T-helper 9 cell (primary cell): ENCODE measurements at places on chromosomes 6 and 20.

DNA sequence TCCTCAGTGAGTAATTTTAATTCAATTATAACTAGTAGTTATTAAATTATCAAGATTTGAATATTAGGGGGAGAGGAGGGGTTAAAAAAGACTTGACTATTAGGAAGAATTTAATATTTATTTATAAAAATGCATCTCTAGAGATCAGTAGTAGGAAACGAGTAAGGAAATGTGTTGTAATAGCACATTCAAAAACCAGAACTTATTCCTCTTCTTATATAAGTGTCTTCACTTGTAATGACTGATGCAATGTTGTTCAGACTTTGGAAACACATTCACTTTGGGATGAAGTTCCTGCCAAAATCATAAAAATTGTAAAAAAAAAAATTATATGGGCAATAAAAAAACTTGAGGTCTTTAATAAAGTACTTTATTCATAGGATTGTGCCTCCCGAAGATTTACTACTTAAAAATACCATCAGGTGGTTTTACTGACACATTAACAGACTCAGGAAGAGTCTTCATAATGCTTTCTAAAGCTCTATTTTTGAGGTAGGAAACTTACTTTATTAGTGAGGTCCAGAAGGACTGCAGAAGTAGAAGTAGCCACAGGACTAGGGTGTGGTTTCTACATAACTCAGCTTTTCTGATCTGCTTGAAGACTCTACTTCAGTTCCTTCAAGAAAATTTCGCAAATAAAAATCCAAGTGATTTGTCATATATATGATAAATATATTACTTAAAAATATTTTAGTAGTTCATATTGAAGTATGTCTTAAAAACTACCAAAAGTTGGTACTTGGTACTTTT is 59.8 kb downstream of the CCDC170 start:
- no peak for DNase-seq

- no peak for DNase-seq
Measured at GRCh38 chr6:21022343-21023107, 488.3 kb downstream of the CDKAL1 start.

GRCh38 chr20:53411891-53412290 is 181.7 kb downstream of the ZNF217 start:
- no peak for DNase-seq

- no peak for DNase-seq
Measured at GRCh38 chr6:138410048-138410735, 6.2 kb downstream of the HEBP2 start.

DNA sequence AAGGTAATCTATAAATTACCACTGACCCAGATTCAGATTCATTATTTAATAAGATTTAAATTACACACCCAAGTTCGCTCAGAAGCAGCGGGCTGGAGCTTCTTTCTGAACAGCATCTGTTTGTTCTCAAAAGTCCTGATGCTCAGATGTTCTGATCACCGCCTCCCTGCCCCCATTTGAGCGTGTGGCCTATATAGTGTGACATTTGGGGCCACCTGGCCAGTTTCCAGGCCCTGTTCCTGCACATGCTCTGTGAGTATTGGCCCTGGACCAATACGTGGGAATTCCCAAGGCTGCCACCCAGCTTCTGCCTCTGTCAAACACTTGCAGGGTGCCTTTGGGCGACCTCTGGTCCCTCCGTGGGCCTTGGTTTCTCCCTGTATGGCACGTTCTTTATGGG is 228.8 kb downstream of the TFAP2C start:
- no peak for DNase-seq

DNA sequence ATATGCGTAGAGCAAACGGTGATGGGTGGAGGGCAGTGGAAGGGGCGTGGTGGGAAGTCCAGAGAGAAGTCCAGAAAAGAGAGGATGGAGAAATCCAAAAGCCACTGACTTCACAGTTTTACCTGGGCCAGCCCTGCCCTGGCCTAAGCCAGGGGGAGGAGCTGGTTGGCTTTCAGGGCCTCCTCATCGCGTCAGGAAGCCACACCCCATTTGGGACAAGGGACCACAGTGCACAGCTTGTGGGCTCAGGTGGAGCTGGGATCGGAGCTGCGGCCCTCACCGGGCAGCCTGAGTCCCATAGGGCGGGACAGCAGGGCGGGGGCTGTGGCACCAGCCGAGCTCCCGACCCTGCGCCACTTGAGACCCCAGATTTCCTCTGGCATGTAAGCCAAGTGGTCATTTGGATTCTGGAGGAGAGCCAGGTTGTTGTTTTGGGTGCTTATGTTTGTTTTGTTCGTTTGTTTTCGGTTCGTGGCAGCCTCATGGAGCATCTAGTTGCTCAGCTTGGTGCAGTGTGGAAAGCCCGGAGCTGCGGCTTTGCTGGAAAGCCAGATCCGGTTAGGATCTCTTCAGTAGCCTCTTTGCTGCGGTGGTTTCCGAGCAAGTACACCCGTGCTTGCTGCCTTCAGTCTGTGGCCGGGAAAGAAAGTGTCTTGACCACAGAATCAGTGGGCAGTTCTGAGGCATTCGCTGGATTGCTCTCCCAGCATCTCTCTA is 42.2 kb downstream of the RIOK1 start:
- DNase-seq: no peak

DNA sequence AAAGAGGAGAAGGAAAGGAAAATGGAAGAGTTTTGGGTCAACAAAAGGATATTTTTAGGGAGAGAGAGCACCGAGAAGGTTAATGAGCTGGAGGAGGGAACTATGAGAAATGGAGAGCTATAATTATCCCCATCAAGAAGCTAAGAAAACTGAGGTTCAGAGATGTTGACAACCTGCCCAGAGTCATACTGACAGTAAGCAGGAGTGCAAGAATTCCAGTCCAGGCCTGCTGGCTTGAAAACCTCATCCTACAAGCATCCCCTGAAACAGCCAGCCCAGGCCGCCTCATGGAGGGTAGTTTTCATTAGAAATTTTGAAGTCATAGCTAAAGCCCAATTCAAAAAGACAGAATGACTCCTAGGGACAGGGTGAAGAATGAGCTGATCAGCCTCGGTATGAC is 172.1 kb upstream of the LRFN2 start:
- no peak for DNase-seq

DNA sequence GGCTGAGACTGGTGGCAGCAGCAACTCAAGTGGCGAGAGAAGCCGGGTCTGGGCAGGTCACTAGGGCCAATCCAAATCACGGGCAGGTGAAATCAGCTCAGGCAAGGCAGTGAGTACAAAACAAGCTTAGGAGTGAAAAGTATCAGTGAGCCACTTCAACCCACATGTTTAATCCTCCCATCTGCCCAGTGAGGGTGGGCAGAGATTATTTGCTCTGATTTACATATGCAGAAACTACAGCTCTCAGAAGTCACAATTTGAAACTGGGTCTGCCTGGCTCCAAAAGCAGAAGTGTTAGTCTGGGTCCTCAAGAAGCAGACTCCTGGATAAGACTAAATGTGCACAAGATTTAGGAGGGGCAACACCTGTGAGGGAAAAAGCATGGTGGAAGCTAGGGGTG is 173.7 kb upstream of the LRFN2 start:
- DNase-seq: no peak

DNA sequence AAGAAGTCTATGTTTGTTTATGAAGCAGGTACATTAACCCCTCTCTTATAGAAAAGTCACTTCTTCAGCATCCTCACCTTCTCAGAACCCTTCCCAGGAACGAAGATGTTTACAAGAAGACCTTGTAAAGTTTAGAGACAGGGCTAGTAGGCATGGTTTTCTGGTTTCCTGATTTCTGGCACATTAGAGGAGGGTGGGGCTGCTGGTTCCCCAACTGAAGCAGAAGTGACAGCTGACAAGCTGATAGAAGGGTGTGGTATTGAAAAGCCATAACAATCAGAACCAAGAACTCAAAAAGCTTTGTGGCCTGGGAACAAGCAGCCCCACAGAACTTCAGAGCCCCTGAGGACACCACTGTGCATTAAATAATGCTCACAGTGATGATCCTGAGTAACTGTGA is 91.2 kb downstream of the RTN4IP1 start:
- DNase-seq: no peak

GRCh38 chr6:139545206-139546105 is 171.0 kb upstream of the CITED2 start:
- no peak for DNase-seq

DNA sequence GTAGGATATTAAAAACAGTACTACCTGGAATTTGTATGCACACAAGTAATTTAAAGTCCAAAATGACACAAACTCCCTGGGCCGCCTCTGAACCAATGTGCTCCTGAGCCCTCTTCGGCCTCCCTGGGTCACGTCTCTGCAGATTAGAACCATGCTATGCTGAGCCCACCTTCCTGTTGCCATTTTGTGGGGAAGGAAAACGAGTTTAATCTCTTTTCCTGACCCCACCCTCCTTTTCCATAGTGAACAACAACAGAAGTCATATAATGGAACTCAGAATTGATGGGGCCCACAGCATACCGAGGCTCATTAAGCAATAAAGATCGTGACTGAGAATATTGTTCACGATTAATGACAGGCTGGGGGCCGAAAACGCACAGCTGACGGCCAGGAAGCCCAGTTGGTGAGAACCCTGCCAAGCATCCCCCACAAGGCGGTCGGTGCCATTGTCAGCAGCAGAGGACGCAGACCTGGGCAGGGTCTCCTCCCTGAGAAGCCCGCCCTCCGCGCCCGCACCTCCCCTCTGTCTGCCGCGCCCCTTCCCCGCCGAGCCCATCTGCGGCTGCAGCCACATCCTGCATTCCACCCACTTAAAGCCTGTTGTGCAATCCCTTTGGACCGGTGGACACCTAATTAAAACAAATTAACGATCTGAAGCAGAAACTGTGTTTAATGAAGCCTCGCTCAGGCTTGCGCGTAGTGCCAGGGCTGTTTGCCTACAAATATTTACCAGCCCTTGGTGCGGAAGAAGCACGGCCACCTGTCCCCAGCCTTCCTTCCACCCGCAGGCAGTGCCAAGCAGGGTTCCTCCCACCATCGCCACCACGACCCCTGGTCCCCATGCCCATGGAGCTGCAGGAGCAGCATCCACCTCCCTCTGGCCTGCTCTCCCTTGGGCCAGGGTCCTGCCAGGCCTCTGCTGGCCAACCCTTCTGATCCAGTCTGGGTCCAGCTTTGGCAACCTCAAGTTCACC is 68.1 kb downstream of the DLL1 start:
- no peak for DNase-seq

- DNase-seq: no peak
Measured at GRCh38 chr6:161434921-161435747, 161.3 kb upstream of the AGPAT4 start.

GRCh38 chr20:61404303-61404702 is 152.2 kb downstream of the CDH4 start:
- no peak for DNase-seq

DNA sequence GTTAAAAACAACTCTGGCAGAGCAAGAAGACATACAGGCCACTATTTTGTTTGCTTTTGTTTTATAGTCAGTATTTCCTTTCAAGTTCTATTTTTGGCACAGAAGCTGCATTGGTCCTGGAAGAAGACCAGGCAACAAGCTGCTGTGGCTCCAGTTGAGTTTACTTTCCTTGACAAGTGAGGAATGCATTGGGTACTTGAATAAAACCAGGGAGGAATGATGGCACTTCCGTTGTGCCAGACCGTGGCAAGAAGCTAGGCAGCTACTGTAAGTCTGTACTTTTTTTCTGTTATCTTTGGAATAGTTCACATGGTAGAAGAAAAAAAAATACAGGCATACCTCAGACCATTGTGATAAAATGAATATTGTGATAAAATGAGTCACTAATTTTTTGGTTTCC is 66.3 kb downstream of the NCOA3 start:
- DNase-seq: no peak

DNA sequence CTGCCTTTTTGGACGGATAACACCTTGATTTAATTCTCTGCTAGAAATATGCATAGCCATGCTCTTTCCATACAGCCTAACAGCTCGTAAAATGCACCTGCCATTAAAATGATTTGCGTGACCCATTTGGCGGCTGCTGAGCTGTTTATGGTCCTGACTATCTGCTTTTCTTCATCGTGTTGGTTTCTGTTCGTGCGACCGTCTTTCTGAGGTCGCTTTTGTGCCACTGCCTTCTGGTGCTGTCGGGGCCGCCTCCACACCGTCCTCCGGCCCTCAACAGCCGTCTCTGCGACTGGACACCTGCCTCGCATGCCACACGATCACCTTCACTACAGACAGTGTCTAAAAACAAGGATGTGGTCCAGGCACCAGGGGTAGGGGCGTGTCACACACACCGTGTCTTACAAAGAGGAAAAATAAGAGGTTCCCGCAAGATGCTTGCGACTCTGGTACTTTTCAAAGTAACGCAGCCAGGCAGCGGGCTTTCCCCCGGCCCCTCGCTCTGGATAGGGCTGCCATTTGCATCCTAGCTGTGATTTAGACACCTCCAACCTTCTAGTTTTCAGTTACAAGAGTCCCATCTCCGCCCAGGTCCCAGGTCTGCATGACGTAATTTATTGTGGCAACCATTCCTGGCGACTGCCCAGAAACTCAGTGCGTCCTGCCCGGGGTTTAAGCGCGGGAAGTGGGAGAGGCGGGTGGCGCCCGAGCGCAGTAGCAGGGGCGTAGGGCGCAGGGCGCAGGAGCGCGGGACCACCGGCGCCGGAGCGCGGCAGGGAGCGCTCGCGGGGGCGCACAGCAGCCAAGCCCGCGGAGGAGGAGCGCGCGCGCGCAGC is at the start of gene STMND1:
TSS of gene STMND1 (plus strand) at position 629 of the 836 bp plus-strand sequence. CDS start 208 bp downstream, outside the sequence.
- no peak for DNase-seq

GRCh38 chr6:16803294-16804200 is 42.3 kb upstream of the ATXN1 start:
- DNase-seq: no peak

DNA sequence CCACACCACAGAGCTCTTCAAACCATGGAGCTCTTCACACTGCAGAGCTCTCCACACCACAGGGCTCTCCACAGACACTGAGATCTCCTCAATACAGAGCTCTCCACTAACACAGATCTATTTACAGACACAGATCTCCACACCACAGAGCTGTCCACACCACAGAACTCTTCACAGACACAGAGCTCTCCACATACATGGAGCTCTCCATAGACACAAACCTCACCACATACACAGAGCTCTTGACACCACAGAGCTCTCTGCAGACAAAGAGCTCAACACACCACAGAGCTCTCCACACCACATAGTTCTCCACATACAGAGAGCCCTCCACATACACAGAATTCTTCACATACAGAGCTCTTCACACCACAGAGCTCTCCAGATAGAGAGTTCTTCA is 53.0 kb downstream of the ERMARD start:
- no peak for DNase-seq

DNA sequence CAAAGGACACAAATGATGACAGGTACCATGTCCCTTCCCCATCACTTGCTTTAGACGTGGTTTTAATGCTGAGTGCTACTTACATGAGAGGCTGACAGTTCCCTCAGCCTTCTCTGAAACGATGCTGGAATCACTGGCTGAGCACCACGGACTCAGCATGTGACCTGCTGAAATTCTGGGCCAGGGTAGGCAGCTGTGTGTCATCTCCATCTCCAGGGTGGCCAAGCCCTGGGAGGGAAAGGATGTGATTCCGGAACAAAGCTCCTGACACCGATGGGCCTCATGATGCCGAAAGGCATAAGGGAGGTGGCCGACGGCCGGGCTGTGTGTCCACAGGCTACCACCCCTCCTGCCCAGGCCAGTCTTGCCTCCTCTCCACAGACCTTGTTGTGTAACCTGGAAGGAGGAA is 184.3 kb upstream of the CST7 start:
- DNase-seq: no peak
